Stimulated activated CD8-positive, alpha-beta memory T cell treated with anti-CD3 and anti-CD28 coated beads, Interleukin-4, amount 100 ng/mL, for 1 hour (primary cell): ENCODE measurements at places on chromosomes 2 and 18.

- no peak for DNase-seq
These were observed 464.7 kb upstream of the HNRNPA3 start for GRCh38 chr2:176747928-176748327.

- DNase-seq, result no peak
These were observed 231.4 kb downstream of the FAM210A start for GRCh38 chr18:13494871-13495445.

GRCh38 chr2:149167941-149168340, 129.4 kb downstream of the LYPD6B start:
- DNase-seq, result no peak

DNA sequence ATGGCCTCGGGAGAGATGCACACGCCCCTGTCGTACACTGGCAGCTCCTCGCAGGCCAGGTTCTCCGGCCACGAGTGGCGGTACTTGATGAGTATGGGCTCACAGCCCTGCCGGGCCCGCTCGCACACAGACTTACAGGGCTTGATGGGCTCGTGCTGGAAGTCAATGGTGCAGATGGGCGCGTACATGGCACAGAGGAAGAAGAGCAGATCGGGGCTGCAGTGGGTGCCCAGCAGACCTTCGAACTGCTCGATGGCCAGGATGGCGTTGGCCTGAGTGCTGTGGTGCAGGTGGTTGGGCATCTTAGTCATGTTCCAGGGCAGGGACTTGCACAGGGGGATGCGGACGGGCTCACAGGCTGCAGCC, 359 bp downstream of the FRZB start:
- DNase-seq, result no peak

DNA sequence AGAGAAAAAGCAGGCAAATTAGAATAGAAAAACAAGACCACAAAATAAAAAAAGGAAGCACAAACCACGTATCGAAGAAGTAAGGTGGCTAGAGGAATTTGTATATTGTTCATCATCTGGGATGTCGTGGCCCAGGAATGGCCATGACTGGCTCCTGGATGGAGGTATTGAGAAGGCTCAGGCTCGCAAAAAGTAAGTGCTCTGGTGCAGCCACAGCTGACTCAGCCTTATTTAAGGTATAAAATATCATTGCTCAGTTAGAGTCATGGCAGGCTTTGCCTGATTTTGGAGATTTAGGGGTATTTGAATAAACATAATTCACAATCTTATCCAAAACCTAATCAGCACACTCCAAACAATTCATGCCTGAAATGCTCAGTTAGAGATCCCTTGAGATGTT, 78.4 kb upstream of the FANCL start:
- no peak for DNase-seq

DNA sequence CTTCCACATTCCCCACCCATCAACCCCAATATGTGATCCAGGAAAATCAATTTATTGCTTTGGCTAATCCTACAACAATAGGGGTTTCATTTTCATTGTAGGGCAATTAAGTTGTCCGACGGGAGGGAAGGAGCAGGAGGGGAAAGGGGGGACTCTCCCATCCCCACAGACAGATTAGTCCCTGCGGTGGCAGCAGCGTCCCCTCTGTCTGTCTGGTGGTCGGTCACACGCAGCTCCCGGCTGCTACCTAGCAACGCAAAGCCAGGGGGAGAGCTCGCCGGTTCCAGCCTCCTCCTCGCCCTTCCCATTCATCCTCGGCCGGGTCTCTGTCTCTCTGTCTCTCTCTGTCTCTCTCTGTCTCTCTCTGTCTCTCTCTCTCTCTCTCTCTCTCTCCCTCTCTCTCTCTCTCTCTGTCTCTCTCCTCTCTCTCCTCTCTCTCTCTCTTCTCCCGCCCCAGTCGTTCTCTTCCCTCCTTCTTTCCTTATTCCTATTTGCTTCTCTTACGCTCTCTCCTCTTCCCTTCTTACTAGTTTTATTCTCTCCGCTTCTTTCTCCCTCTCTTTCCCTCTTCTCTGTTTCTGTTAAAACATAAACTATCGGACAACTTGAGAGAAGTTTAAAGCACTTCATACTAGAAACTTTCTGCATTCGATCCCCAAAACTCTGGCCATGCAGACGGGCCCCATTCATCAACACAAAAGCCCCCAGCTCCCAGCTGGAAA, 1.2 kb downstream of the LRP2 start:
- no peak for DNase-seq

DNA sequence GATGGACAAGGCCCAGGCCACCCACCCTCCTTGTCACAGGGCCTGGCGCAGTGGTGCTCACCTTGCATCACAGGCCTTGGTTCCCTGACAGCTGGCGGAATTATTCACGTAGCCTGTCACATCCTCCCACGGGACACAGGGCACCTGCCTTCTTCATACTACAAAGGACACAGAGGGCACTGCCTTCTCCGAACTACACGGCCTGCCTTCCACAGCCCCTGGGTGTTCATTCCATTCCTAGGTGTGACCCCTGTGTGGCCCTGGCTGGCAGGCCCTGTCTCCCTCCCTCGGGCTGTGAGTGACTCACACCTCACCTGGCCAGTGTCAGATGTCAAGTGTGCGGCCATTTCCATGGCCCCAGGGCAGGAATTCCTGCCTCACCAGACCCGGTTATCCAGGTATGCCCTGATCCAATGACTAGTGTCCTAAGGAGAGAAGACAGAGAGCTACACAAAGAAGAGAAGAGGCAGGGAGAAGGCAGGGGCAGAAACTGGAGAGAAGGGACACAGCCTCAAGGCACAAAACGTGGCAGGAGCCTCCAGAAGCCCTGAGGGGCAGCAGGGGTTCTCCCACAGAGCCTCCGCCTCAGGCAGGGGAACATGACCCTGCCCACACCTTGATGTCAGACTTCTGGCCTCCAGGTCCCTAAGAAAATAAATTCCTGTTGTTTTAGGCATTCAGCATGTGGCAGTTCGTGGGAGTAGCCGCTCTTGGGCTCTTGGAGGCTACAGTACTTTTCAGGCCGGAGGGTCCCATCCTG, 43.4 kb downstream of the MBP start:
- DNase-seq, result no peak
